ENCODE measurements at places on chromosomes 7 and 10.

- DNase-seq = no peak
Observed at GRCh38 chr7:92714280-92714679, 122.1 kb downstream of the CDK6 start.

DNA sequence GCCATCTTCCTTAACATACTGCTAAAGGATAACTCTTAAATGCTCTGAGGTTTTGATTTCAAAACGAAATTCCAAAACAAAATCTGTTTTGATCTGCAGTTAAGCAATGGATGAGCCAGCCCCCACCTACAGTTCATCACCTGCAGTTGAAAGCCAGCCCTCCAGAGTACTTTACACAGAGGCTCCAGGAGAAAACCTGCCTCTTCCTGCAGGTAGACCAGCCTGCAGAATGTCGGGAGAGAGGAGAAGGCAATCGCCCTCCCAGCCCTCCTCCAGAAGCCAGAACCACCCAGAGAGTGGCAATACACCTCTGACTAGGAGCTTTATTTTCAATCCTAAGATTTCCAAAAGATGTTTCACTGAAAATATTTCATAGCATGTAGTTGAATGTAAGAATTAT, 798.1 kb downstream of the GATA3 start:
- DNase-seq = no peak

DNA sequence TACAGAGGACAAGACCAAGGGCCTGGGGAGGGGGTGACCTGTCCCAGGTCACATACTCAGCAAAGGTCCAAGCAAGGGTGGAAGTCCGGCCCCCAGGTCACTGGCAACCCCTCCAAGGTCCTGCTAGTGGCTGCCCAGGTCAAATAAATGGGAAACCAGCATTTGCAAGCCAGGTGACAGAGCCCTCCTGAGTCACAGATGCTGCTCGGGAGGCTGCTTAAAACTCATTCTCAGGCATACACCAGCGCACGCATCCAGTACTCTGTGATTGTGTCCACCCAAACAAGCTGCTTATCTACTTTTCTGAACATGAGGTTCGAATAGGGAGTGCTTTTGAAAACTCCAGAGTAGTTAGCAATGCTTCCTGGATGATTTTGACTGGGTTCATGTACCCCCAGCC, 130.6 kb downstream of the TAX1BP1 start:
- DNase-seq = no peak

DNA sequence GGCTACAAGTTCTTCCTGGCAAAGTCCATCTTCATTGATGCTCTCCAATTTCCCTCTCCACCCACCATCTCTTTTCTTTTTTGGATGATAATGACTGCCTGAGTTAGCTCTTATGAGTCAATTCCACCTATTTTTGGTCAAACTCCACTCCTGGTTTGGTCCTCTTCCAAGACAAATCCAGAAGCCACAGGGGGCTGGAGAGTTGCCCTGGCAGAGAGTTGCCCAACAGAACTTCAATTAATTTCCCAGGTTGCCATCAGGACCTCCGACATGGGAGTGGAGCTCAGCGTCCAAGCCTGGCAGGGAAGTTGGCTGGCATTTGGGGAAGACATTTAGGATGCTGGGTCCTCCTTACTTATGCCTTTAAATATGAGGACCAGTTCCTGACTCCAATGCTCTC, 29.2 kb upstream of the KCNMA1 start:
- DNase-seq = no peak

- DNase-seq = no peak
Observed at GRCh38 chr10:83990126-83990525, 149.2 kb upstream of the GHITM start.

- peak; percentile 83 for DNase-seq
Observed at GRCh38 chr7:106568680-106569499, 92.1 kb downstream of the CCDC71L start.

DNA sequence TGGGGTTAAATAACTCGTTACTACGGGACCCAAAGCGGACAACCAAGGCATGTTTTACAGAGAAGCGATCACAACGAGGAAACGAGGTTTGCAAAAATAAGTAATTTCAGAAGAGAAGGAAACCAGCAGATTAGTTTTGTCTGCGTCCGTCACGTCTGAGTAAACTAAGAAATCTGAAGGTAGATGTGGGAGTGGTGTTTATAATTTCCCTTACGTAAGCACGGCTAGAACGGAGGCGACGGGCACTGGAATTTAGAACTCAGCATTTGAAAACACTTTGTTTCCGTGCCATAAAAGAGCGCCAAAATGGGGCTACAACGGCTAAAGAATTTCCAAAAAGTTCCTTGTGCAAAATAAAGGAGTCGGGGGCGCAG, 718 bp upstream of the UMAD1 start:
- peak; percentile 49 for DNase-seq

DNA sequence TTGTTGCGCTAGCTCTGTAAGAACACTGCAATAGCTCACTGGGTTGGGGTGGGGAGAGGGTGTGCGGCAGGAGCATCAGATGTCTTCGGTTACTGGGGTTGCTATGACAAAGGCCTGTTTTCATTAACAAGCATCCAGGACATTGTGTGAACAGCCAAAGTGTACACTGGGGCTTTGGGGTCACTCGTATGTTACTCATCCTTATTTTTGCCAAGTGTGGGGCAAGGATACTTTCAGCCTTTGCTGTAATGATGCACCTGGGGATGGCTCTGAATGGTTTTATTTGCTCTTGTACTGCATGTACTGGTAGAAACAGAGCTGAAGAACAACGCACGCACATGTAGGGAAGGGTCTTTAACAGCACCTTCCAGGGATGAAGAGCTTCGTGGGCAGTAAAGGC, 73.0 kb upstream of the AFAP1L2 start:
- DNase-seq = no peak

DNA sequence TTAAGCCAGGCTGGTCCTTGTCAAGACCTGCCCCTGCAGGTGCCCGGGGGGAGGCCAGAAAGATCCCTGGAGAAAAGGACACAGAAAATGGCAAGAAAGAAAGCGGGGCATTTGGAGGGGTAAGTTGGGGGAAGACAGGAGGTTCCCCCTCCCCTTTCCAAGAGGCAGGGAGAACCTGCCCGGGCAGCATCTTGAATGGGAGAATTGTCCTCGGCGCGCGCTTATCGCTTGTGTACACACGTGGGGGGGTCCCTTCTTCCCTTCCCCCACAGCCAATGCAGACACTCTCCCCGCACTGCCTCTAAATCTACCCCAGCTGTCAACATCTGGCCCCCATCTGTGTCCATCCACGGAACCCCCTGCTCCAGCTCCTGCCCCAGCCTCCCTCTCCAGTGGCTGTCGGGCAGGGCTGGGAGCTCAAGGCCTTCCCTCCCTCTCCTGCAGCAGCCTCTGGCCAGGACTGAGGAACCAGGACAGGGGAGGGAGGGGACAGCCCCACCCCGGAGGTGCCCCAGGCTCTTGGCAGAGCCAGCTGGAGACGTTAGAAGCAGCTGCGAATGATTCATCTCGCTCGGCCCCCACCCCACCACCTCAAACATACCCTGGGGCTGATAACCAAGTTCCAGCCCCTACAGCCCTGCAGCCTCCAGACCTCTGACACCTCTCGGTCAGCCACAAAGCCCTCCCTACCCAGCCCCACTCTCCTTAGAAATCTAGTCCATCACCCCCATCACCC, 25.3 kb downstream of the EPHB4 start:
- DNase-seq = peak; percentile 91

Data from NCI-H146 (cell line).